HT-29 (cell line): ENCODE measurements at places on chromosomes 1 and 21.

GRCh38 chr21:34908419-34909055 is 140.6 kb downstream of the RUNX1 start:
- no peak for DNase-seq

- no peak for DNase-seq
Measured at GRCh38 chr21:35113064-35113463, 64.0 kb upstream of the RUNX1 start.

DNA sequence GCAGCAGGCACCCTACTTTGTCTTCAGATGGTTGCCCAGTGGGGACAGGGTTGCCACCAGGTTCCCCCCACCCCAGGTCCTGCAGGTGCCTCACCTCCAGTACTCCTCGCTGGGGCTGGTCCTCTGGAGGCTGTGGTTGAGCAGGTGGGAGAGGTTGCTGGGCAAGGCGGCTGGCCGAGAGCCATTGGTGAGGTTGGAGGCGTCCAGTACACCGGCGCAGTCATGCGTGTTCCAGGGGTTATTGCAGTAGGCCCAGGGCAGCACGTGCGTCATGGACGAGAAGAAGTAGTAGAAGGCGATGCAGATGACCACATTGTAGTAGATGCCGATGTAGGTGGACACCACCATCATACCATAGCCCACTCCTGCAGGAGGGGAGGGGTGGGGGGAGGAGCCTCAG is 16.9 kb downstream of the CCDC24 start:
- no peak for DNase-seq

- no peak for DNase-seq
Measured at GRCh38 chr1:151176514-151177045, 799 bp upstream of the TMOD4 start.

GRCh38 chr1:28058971-28059878 is 29.2 kb downstream of the EYA3 start:
- DNase-seq: no peak
